Stimulated activated CD8-positive, alpha-beta memory T cell treated with anti-CD3 and anti-CD28 coated beads, Interleukin-15, amount 100 ng/mL, for 24 hours (primary cell): ENCODE measurements at places on chromosomes 5 and 9.
A peak's percentile ranks its signal among the peaks of the same experiment; 100 is the strongest.

- peak; percentile 30 for DNase-seq
Observed at GRCh38 chr9:111896942-111897600, 457 bp downstream of the UGCG start.

GRCh38 chr5:6187501-6187900 lies 190.8 kb downstream of the MED10 start:
- no peak for DNase-seq

GRCh38 chr9:37382161-37382981 lies 40.1 kb upstream of the GRHPR start:
- DNase-seq: no peak

DNA sequence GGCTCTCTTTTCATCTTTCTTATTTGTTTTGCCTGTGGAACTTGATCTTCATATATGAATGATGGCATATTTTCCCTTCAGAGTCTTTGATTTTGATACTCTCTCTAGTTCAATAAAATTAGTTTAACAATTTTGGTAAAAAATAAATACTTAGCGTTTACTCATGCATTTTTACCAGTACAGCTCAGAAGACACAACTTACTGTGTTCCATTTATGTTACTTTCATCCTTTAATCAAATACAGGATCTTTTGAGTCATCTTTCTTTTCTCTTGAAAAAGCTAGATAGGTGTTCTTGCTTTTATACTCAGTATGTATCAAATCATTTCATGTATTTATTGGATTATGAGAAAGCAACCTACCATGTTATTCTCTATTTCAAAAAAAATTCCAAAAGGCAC lies 47.1 kb upstream of the RICTOR start:
- no peak for DNase-seq

DNA sequence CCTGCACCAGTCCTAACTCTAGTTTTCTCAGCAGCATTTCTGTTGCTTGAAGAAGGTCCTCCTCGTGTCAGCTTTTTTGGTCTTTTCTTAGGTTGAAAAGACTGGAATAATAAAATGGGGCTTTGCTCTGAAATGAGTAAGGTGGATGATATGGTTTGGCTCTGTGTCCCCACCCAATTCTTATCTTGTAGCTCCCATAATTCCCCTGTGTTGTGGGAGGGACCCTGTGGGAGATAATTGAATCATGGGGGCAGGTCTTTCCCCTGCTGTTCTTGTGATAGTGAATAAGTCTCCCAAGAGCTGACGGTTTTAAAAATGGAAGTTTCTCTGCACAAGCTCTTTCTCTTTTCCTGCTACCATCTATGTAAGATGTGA lies 53.6 kb downstream of the LIX1 start:
- DNase-seq: no peak

GRCh38 chr9:78033870-78034269 lies 2.3 kb upstream of the GNAQ start:
- DNase-seq: no peak

GRCh38 chr5:82596451-82596850 lies 318.3 kb upstream of the RPS23 start:
- no peak for DNase-seq

DNA sequence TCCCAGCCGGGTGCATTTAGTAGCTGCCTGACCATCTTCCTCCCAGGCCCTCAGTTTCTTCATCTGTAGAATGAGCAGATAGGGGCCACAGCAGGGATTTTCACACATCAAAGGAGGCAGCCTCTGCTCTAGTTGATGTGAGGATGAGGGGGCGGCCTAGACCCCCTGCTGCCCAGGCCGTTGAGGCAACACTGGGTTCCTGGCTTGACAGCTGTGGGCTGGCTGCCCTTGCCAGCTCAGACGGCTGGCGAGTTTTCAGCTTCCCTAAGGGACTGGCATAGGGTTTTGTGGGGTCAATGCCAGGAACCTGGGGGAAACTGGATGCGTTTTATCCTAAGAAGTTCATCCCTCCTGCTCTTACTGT lies 49.6 kb downstream of the NDST1 start:
- no peak for DNase-seq

DNA sequence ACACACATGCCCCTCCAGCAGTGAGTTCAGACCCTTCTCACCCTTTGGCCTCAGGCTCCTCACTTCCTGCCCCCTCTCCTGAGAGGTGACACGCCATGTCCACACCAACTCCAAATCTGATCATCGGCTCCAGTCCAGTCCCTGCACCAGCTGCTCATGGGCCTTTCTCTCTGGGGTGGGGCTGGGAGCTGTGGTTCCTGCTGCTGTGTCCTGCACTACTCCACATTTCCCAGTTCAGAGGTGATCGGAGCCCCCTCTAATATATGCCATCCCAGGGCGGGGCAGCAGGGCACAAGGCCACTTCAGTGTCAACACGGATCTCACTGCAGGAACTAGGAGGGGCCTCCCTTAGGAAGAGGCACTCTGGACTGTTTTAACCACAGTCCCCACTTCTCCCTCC lies 91.5 kb downstream of the ADAMTS2 start:
- no peak for DNase-seq

DNA sequence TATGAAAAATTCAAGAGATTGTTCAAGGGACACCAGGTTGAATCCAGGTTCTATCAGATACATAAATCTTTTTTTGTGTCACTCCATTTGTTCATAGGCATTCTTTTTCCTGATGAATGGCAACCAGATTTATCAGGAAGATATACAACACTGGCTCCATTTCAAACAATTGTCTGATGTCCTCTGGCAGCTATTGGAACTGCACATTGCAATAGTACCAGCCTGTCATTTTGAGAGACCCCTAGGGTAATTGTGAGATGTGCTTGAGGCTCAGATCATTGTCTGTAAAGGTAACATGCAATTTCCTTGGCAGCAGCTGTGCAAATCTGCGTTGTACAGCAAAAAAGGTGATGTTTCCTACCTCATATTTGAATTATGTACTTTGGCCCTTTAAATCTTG lies 25.9 kb downstream of the KCTD16 start:
- DNase-seq: no peak

GRCh38 chr9:84851935-84852585 lies 182.5 kb downstream of the NTRK2 start:
- DNase-seq: no peak

DNA sequence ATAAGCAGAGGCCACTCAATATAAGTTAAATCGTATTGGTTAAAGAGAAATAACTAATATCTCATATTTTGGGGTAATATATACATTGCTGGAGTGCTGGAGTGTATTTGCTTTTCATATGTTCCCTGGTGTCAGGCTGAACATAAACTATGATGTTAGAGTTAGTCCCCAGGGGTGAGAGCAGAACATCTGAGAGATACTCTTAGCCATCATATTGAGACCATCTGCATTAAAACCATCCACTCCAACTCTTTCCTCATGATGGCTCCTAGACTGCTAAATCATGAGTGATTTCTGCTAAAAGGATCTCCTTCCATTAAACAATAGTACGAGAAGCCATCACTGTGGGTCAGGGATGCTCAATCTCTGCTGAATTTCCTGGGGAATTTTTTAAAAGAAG lies 436.2 kb downstream of the DTWD2 start:
- no peak for DNase-seq

DNA sequence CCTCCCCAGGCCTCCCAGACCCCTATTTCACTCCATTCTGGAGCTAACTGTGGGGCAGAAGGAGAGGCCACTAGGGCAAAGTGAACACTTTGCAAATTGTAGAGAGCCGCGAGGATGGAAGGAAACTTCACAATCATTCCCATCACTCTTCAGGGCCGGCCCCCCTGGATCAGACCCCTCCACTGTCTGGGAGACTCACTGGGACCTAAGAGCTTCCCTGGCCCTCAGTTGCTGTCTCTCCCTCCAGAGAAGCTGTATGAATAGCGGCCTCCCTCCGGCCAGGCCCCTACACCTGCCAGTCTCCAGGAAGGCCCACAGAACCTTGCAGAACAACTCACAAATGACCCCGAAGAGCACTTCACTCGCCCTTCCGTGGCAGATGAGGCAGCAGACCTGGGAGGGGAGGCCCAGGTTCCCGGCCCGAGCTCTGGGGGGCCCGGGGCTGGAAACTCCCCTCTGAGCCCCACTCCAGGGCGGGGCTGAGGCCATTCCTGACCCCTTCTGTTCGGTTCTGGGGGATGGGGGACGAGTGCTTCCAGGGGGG lies 141.9 kb upstream of the IER5L start:
- DNase-seq: no peak

GRCh38 chr5:53994148-53994547 lies 316.2 kb downstream of the ARL15 start:
- no peak for DNase-seq

DNA sequence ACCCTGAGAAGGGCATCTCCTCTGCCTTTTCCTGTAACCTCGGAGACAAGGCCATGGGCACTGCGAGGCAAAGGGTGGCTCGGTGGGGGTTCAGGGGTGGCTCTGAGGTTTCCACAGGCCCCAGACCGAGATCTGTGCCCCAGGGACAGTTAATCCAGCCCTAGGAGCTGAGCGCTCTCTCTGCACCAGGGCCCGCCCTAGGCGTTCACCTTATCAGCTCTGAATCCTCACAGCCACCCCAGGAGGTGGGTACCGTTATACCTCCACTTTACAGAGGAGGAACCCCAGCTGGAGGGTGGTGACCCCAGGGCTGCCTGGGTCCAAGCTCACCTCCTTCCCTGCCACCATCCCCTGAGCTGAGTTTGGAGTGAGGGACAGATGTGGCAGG lies 2.3 kb upstream of the ENG start:
- no peak for DNase-seq

- DNase-seq: no peak
Observed at GRCh38 chr5:43140286-43140685, 19.6 kb downstream of the ZNF131 start.

- DNase-seq: no peak
Observed at GRCh38 chr5:178357121-178357521, 124.5 kb upstream of the PHYKPL start.
